Hematopoietic multipotent progenitor cell treated with erythropoietin and hydrocortisone succinate and interleukin-3 and kit ligand, for 8 days (in vitro differentiated cells): ENCODE measurements at places on chromosomes 7 and 10.

DNA sequence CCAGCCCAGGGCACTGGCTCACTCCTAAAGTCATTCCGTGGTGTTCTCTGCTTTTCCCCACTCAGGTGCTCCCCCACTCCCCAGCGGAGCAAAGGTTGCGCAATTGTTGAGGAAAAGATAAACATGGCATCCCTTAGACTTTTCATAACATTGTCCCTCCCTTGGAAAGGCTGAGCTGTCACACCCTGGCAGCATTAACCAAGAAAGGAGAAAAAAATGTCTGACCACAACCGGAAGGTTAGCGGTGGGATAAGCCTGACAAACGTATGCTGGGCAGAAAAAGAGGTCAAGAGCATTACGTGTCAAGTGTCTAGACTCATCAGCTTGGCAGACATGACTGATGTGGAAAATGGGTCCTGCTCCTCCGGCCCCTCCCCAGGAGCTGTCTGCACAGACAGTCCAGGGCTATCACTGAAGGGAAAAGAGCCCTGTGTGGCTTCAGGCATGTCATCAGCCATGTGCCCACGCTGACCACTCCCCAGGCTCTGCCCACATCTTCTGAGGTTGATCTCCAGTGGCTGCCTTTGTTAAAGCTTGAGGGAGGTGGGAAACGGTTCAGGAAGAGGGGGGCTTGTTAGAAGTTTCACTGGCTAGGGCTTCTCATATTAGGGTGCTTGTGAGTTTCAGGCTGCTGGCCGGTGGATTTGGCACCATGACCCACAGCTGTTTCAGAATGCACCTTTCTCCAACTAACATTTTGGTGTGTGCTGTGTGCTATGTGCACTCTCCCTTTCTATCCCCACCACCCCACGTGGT, 30.1 kb downstream of the BTBD16 start:
- no peak for DNase-seq

DNA sequence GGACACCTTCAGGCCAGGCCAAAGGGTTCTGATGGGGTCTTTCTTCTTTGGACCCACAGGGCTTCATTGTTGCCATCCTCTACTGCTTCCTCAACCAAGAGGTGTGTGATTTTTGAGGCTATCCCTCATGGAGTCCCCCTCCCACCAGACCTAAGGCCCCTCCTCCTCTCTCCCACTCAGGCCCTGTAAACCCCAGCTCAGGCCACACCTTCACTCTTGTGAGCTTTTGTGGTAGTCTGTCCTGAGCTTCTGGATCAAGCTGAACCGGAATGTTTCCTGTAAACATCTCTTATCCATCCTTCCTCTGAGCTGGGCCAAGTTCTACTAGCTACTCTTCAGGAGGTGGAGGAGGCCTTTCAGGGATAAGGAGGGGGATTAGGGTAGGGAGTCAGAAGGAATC, 13.5 kb downstream of the GHRHR start:
- no peak for DNase-seq

DNA sequence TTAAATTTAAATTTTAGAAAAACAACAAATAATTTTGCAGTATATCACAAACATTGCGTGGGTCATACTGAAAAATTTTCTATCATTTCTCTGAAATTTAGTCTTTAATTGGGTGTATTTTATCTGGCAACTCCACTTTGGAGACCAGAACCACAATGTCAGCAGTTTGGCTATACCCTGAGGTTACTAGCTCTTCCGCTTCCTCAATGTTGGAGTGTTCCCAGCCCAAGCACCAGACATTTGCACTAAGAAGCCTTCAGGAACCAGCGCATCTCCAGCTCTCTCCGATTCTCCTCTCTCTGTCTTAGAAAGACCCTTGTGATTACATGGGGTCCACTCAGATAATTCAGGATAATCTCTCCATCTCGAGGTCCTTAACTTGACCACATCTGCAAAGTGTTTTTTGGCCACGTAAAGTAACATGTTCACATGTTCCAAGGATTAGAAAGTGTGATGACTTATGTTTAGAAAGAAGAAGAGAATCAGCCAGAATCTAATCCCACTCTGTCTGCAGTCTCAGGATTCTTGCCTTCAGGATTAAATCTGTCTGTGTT, 43.1 kb upstream of the ADRB1 start:
- no peak for DNase-seq

GRCh38 chr7:74452748-74453321, 871 bp upstream of the GTF2IRD1 start:
- peak; percentile 3 for DNase-seq

- DNase-seq = no peak
Observed at GRCh38 chr7:36994456-36995112, 270.3 kb upstream of the AOAH start.

DNA sequence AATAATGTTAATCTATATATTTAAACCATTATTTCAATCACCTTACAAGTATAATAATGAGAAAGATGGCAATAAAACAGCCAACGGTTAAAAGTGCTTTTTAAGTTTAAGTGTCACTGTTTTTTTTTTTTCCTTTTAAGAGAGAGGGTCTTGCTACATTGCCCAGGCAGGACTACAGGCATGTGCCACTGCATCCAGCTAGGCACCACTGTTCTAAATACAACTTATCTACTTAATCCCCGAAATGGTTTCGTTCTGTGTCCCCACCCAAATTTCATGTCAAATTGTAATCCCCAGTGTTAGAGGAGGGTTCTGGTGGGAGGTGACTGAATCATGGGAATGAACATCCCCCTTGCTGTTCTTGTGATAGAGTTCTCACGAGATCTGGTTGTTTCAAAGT, 49.7 kb downstream of the TNPO3 start:
- DNase-seq = no peak

DNA sequence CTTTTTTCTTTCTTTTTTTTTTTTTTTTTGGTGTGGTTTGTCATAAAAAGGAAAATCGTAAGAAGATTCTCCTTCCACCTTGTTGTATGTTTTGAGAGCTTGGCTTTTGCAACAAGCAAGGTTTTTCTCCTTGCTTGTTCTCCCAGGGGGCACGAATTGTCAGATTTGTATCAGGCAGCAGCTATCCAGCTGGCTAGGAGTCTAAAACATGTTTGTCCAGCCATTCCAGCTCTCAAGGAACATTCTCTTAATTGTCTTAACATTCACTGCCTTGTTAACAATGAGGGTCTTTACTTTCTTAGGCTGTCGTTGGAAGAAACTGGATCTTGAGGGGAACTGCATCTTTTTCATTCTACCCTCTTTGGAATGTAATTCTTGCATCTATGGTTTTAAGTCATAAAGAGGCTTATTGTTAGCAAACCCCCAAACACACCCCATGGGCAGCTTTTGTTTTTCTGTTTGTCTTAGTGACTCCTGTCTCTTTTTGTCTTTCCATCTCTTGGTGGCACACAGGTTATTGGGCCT, 14.6 kb downstream of the SHTN1 start:
- no peak for DNase-seq

- no peak for DNase-seq
Observed at GRCh38 chr10:26937371-26937770, 76.6 kb upstream of the ABI1 start.

DNA sequence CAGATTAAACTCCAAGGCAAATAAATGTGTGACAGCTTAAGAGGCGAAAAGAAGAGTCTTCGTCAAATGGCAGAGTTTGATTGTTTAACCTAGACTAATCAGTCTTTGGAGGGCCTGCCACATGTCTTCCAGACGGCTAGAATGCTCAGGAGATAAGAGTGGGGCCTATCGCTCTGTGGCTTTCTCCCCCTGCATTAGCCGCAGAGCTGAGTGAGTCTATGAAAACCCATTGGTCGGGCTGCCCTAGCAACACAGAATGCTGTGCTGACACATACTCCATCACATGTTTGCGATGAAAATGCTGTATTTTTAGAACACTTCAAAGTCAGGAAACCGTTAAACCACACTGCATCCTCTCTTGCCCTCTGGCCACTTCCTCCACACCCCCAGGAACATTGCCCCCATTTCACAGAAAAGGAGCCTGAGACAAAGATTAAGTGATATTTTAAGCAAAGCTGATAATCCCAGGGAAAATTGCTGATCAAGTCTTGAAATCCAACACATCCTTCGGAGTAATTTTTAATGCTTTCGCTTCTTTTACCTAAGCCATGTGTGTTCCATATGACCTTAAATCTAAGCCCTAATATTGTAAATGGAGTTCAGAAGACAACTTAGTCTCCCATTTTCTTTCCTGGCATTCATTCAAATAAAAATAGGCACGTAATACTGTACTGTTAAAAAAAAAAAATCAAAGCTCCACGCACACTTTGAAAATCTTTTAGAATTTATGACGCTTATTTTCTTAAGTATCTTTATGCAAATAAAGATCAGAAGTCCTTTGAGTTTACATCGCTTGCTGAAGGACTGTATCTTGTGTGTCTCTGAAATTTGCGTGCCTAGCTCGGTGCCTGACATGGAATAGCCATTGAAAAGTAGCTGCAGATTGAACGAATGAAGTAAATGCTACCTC, 161.2 kb downstream of the CELF2 start:
- peak; percentile 99 for DNase-seq

DNA sequence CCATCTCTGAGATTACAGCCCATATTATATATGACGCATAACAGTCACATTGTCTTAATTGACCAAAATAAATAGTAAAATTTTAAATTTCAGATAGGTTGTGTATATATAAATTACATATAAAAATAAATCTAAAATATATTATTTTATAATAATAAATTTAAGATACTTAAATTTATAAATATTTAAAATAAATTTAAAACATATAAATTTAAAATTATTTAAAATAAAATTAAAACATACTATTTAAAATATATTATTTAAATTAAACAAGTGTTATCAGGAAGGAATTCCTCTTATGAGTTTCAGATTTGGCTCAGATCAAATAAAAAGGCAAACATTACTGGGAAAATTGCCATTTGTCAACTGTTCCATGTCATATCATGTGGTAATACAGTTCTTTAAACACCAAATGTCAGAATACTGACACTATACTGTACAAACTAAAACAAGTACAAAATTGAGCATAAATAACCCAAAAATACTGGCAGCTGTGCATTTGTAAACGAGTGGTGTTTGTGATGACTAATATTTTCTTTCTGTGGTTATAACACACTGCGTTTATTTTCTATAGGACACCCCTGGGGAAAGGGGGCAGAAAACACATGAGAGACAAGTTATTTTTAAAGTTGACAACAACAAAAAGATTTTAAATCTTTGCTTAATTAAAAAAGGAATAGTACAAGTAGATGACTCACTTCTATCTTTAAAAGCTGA, 71.3 kb upstream of the DGKB start:
- DNase-seq = no peak

DNA sequence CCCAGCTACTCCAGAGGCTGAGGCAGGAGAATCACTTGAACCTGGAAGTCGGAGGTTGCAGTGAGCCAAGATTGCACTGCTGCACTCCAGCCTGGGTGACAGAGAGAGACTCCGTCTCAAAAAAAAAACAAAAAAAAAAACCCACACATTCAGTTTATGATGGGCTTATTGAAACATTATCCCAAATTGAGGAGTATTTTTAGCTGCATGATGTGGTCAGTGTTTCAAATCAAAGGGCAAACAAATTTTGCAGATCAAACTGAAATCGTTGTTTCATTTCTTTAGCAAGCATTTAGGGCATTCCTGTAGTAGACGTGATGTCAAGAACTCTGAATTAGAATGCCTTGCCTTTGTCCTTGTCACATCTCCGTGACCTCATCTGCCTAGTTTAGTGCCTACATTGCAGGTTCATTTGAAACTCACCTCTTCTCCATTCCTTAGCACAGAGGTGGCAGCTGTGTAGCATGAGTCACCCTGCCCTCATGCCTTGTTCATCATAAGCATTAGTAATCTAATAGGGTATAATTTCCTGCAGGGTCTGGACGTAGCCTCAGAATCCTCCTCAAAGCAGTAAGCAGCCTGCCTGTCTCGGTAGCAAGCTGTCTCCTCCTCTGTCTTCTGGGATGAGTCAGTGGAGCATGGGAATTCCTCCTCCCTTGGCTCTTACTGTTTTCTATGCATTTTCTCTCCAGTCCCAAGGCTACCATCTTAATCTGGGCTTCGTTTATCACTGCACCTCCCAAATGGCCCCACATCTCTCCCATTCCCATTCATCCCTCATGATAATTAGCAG, 73.8 kb downstream of the CUL1 start:
- DNase-seq = no peak

DNA sequence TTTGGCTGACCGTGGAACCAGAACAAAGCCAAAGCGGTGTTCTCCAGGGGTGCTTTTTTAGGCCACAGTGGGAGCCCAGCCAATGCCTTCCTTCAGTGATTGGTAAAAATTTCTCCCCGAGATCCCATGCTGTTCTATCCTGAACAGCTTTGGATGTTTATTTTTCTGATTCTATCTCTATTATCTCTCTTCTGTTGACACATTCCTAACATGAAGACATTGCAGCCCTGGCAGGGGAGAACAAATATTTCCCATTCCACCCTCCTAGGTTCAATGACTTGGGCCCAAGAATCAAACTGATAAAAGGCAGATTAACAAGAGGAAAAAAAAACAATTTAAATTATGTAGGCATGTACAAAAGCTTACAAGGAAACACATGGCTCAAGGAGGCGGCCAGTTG, 162.7 kb downstream of the PFKFB3 start:
- DNase-seq = no peak

DNA sequence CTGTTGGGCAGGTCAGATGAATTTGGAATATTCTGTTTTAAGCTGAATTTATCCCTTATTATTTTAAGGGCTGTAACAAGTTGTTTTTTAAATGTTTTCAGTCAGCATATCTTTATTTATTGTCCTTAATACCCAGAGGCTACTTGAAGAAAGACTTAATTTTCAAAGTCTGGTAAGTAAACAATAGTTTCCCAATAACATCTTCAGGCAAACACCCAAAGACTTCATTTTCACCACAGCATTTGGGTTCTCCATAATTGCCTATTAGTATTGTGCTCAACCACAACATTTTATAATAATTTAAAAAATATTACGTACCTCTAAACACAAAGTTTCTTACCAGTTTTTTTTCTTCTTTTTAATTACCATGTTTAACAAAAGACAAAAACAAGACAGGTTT, 60.0 kb upstream of the MKLN1 start:
- no peak for DNase-seq

DNA sequence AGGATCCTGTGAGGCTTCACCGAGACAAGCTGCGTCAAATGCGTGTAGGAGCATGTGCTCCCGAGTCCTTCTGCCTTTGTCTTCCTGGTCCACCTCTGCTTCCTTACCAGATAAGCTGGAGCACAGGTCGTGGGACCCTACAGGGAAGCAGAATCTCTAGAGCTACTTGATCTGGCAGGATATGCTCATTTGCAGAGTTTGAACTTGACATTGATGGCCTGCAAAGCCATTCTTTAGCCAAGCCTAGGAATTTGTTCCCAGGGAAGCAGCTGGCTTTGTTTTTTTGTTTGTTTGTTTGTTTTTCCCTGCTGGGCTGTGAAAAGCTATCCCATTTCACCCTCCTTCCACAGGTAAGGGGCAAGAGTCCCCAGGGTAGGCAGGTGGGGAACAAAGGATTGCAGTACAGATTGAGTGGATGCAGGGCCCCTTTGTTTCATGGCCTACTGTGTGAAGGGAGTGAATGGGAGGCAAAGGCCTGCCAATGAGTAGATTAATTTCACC, 200.0 kb upstream of the BMPER start:
- no peak for DNase-seq

GRCh38 chr10:86244297-86245014, 122.1 kb downstream of the GRID1 start:
- no peak for DNase-seq

- no peak for DNase-seq
Observed at GRCh38 chr10:59962756-59963155, 56.4 kb upstream of the CCDC6 start.

GRCh38 chr10:122498521-122498920, 37.2 kb downstream of the HTRA1 start:
- DNase-seq = no peak
